HS-27A (cell line): ENCODE measurements at places on chromosomes 12 and 14.

GRCh38 chr12:76410781-76411180 lies 62.6 kb upstream of the BBS10 start:
- DNase-seq, result no peak

DNA sequence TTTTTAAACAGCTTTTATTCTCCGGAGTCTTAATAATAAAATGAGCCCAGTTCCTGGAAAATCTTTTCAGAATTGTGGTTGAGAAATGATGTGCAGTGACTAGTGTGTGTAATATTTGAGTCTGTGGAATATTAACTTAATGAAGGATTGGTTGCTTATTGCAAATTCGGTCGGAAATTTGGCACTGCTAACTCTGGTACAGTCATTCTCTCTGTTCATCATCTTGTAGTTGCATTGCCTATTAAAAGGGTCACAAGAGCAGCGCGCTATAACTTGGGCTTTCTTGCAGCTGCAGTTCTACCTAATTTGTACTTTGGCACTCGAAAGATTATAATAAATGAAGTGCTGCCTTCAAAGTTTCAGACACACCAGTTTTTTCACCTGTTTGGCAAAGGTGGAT lies 146.0 kb downstream of the FLRT2 start:
- no peak for DNase-seq

DNA sequence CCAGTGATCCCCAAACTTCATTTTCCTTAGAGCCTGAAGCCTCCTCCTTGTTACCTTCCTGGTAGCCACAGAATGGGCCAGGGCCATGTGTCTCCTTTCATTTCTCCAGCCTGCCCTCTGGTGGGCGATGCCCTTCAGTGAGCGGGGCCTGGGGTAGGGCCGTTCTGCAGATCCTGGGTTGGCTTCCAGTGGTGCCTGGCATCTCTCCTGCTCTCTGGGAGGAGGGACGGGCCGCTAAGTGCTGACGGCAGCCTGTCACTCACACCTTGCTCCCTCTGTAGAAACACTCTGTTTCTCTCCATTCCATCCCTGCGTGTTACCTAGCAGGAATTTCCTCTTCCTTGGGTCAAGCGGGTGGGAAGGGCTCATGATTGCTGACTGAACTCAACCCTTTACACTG lies 232.1 kb downstream of the CACNA1C start:
- peak; percentile 71 for DNase-seq

GRCh38 chr12:11812586-11813437 lies 163.3 kb downstream of the ETV6 start:
- no peak for DNase-seq
